ENCODE measurements at places on chromosomes 2 and 18.

DNA sequence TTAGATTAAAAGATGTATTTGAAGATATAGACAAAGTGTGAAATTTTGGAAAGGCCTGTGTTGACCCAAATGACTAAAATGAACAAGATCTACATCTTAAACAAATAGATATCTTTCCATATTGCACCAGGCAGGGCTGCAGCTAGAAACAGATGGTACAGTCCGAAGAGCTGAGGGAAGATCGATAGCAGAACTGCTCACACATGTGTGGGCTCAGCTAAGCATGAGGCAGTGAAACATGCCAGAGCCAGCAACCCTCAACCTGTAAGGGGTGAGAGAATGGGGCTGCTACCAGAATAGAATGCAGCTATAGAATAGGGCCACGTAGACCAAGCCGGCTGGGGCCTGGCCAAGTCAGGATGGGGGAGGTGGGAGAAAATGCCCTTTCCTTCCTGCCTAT, 87.8 kb downstream of the SLC5A7 start:
- DNase-seq = peak; percentile 36

DNA sequence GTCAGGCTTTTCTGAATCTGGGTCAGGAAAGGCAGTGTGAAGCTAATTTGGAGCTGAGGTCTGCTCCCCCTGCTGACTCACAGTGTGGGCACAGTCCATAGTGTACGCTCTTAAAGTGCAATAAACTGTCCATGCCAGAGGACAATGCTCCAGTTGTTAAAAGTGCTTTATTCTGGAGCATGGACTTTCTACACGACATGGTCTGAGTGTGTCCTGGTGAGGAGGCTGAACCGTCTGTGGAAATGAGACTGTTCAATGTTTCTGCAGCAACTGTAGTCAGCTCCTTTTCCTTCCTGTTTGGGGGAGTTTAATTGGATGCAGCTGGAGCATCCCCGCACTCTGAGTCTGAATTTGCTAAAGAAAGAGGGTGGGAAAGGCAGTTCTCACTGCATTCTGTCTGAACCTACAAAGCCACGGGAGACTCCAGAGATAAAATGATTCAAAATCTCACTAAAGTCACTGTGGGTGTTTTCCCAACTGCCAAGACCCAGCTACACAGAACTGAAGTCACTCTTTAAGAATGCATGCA, 110.2 kb upstream of the TRIB2 start:
- DNase-seq = no peak

DNA sequence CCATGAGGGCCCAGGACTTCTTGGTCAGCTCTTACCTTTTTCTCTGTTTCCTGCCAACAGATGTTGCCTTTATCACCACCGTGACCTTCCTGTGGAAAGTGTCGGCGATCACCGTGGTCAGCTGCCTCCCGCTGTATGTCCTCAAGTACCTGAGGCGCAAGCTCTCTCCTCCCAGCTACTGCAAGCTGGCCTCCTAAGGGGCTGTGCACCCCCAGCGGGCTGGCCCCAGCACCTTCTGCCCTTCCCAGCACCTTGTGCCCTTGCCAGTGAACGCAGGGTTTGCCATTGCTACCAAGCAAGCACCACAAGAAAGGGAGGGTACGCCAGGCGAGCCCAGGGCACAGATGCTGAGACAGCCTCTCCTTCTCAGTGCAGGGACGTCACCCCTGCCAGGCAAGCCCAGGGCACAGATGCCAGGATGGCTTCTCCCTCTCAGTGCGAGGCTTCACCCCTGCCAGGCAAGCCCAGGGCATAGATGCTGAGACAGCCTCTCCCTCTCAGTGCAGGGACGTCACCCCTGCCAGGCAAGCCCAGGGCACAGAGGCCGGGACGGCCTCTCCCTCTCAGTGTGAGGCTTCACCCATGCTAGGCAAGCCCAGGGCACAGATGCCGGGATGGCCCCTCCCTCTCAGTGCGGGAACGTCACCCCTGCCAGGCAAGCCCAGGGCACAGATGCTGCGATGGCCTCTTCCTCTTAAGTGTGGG, 18.4 kb upstream of the NFATC1 start:
- no peak for DNase-seq

GRCh38 chr18:36284671-36285295, 12.7 kb upstream of the FHOD3 start:
- DNase-seq = peak; percentile 61

DNA sequence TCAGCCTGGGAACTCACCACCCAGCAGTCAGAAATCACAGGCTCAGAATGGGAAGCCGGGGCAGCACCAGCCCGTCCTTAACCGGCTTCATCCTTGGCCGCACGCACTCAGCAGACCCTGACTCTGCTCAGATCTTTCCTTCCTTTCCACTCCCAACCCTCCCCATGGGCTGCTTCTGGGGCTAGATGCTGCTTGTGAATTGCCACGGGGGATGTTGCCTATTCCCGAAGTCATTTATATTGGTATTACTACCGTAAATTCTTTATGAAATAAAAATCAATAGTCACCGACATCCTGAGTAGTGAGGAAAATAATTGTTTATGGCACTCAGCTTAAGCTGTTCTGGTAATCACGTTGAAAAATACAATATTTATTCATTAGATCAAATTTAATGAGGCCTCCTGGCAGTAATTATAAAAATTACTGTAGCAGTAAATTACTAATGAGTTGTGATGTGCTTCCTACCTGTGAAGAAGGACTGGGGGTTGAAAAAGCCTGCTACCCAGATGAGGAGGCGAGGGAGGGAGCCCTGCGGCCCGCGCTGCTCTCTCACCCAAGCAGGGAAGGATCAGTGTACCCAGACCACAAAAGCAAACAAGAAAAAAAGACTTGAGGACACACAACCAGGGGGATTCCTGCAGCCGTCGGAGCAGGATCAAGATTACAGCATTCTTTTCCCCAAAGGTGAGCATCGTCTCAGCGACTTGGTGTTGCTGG, 31.5 kb downstream of the CDCA7 start:
- DNase-seq = no peak

GRCh38 chr2:42099438-42100173, 51.8 kb downstream of the PKDCC start:
- no peak for DNase-seq
